ENCODE measurements at places on chromosomes 7 and 10.

DNA sequence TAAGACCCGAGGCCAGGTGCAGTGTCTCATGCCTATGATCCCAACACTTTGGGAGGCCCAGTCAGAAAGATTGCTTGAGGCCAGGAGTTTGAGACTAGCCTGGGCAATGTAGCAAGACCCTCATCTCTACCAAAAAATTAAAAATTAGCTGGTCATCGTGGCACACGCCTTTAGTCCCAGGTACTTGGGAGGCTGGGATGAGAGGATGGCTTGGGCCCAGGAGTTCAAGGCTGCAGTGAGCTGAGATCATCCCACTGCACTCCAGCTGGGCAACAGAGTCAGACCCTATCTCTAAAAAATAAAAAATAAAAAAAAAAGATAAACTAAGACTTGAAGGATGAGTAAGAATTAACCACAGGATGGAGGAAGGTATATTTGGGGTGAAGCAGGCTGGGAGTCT, 77.9 kb downstream of the JCAD start:
- no peak for DNase-seq

- DNase-seq: no peak
These were observed 698.2 kb downstream of the REEP3 start for GRCh38 chr10:64219271-64220025.

GRCh38 chr7:148211740-148212151, 378.8 kb upstream of the C7orf33 start:
- DNase-seq: no peak

GRCh38 chr10:62373995-62374861, at the start of gene ZNF365:
TSS of gene ZNF365 (plus strand) at chr10:62374369. CDS start at chr10:62376194, 1,825 bp downstream.
- DNase-seq: no peak

GRCh38 chr7:128075242-128076095, 44.2 kb upstream of the LRRC4 start:
- no peak for DNase-seq

GRCh38 chr7:39618868-39619267, 4.5 kb upstream of the RALA start:
- DNase-seq: no peak

DNA sequence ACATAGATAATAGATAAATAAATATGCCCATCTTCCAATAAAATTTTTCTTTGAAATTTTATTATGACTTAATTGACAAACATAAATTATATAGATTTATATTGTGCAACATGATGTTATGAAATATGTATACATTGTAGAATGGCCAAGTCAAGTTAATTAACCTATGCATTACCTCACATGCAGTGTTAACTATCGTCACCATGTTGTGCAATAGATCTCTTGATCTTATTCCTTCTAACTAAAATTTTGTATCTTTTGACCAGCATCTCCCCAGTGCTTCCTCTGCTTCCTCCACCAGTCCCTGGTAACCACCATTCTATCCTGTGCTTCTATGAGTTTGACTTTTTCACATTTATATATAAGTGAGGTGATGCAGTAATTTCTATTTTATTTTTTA, 259.6 kb downstream of the SUGCT start:
- no peak for DNase-seq

DNA sequence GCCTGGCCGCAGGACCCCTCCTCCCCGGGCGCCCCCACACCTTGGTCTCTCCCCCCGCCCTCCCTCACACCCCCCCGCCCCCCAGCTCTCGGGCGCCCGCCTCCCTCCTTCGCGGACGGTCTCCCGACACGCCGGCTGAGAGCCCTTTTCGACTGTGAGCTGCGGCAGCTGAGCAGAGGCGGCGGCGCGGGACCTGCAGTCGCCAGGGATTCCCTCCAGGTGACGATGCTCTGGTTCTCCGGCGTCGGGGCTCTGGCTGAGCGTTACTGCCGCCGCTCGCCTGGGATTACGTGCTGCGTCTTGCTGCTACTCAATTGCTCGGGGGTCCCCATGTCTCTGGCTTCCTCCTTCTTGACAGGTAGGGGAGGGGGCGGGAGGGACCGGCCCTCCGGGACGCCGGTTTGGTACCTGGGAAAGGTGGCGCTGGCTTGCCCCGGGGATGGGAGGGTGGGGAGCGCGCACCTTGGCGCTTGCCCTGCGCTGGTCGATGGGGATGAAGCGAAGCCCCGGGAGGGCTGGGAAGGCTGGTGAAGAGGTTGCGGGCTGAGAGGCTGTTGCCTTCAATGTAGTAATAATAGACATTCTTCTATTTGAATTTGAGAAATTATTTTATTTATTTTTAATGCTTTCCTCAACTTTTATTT, at the start of gene BMPER:
TSS of gene BMPER (plus strand) at position 151 of the 644 bp plus-strand sequence. CDS start at position 226, 75 bp downstream.
- DNase-seq: no peak

DNA sequence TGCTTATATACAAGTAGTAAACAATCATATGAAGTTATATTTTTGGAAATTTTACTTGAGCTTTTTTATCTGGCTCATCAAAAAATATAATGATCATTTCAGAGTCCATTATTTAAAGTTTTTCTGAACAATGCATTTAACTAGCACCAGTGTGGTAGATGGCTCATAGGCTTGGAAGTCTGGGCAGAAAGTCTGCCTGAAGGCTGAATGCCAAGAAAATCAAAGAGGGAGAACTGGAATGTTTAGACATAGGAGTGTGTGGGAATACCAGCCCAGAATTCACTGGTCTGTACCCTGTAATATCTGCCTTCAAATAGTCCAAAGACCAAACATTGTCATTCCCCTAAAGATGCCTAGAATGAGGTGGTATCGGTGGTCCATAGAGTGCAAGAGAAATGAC, 40.3 kb upstream of the ANK3 start:
- no peak for DNase-seq

DNA sequence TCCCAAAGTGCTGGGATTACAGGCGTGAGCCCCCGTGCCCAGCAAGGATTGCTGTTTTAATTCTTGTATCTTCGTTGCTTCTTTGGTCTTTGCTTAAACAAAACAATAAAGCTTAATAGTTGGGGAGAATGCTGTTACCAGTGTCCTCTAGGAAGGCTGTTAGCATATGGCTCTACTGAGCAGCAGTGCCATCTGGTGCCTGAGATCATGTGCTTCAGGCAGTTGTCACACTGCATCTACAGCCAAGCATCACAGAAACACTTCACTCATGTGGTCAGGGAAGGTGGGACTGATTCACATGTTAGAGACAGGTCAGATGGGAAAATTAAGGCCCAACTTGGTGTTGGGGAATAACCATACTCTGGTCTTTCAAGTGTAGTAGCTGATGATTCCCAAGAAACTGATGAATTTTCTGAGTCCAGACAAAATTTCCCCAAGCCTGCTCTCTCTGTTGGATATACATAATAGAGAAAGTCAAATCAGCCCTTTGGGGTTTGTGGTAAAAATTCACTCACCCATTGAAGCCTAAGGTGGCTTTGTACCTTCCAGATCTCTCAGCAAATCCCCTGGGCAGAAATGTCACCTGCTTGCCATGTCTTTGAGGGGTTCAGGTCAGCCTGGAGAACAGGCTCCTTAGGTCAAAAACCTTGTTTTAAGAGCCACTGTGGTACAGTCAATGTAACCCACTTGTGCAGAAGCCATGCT, 28.4 kb downstream of the UBE2D4 start:
- peak; percentile 65 for DNase-seq

DNA sequence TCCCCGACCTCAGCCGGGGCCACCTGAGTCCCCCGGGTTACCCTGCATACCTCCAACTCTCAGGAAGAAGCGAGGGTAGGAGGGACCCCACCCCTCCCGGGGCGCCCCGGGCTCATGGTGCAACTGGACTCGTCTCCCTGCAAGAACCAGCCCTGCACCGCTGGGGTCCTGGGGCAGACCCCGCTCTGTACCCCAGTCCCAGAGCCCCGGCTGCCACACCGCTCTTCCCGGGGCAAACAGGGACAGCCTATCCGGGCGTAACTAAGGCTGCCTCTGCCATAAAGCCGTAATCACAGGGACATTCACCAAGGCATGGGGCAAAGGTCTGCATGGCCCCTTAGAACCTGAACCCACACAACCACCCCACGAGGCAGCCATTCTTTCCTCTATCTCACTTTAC, 6.7 kb upstream of the MAFK start:
- no peak for DNase-seq

GRCh38 chr7:14899030-14899429, 3.5 kb downstream of the DGKB start:
- no peak for DNase-seq

GRCh38 chr7:76515999-76516443, 5.7 kb downstream of the UPK3B start:
- peak; percentile 61 for DNase-seq

DNA sequence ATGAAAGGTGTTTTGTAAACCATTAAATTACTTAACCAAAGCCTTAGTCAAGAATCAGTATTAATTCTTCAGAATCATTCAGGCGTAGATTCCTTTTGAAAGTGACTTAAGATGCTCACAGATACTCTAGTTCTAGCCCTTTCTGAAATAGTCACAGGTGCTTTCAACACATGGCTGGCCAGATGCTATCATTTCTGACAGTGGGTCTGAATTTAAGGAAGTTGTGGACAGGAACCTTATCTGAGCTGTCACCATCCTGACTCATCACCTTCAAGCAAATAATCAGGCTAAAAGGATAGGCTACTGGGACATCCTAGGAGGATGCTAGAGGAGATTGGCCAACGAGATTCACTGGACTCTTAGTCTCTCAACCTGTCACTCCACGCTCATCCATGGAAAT, 501.5 kb downstream of the LRMDA start:
- no peak for DNase-seq

GRCh38 chr10:57119684-57120083, 758.6 kb upstream of the ZWINT start:
- no peak for DNase-seq

DNA sequence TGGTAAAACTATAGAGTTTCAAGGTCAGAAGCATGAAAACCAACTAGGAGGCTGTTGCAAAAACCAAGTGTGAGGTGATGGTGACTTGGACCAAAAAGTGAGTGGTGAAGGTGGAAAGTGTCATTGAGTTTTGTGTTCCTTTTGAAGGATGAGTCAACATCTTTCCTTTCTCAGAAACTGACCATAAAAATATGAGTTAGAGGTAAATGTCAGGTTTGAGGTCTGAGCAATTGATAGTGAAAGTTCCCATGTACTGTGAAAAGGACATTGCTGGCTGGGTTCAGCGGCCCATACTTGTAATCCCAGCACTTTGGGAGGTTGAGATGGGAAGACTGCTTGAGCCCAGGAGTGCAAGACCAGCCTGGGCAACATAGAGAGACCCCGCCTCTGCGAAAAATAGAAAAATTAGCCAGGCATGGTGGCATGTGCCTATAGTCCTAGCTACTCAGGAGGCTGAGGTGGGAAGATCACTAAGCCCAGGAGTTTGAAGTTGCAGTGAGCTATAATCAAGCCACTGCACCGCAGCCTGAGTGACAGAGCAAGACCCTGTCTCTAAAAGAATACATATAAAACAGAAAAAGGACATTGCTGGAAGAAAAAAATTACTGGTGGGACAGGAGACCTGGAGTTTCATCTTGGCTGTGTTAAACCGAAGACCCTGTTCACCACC, 89.3 kb upstream of the ARID5B start:
- no peak for DNase-seq

DNA sequence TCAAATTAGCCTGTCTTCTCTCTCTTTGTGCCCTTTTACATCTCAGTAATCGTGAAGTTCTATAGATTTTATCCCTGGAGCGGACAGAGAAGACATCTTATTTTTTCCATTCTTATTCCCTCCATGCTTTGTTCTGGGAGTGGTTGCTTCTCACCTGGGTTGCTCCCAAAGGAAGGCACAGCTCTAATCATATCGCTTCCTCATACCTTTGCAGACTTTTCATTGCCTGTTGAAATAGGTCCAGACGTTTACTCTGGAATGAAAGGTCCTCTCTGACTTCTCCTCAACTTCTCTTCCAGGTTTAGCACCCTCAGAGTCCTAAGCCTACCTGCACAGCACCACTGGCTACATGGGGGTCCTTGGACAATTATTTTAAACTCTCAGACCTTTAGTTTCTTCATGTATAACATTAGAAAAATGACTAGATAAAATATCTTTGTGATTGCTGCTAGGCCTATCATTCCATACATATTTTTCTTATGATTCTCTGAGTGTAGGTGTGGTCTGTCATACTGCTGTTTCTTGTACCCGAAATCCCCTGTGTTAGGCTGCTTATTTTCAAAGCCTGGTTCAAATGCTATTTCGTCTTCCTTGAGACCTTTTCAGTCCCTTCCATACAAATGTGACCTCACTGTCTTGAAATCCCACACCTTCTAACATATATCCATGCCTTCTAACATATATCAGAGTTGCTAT, 418.1 kb downstream of the GFRA1 start:
- DNase-seq: no peak

DNA sequence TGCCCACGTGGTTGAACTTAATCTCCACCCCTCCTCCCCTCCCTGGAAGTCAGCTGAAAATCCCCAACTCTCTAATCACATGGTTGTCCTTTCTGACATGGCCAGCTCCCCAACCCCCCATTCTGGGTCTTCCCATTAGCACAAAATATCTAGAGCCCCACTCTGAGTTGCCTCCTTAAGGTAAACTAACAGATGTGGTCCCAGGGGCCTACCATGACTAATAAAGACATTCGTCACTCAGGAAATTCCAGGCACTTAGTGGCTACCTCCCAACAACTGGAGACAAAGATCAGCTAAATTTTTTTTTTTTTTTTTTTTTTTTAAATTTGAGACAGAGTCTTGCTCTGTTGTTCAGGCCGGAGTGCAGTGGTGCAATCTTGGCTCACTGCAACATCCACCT, 21.1 kb downstream of the CCDC126 start:
- no peak for DNase-seq

GRCh38 chr7:130476297-130477150, 15.4 kb upstream of the MEST start:
- DNase-seq: no peak

DNA sequence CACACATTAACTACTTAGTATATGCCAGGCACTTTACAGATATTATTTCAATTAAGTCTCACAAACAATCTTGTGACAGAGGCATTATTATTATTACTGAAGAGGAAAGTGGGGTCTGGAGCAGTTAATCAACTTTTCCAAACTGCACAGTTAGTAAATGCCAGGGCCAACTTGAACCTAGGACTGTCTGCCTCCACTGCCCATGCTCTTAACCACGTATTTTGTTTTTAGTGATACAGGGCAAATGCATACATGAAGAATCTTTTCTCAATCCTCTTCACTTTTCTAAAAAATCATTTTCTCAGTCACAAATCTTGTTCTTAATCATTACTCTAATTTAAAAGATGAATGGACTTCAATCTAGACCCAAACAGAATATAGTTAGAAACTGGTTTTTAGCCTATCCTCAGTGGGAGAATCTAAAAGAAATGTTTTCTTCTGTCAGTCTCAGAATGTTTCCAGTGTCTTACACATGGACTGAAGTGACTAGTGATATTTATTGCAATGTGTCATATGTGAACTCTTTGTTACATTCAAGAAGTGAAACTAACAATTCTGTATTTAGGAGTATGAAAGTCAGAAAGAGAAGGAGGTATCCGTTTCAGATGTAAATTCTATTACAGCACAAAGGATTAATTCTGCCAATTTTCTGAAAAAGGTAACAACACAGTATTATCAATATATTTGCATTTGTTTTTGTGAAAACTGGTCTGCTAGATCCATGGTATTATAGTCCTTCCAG, 55.5 kb upstream of the CCNJ start:
- DNase-seq: no peak
